ENCODE measurements at places on chromosomes 3 and 15.

DNA sequence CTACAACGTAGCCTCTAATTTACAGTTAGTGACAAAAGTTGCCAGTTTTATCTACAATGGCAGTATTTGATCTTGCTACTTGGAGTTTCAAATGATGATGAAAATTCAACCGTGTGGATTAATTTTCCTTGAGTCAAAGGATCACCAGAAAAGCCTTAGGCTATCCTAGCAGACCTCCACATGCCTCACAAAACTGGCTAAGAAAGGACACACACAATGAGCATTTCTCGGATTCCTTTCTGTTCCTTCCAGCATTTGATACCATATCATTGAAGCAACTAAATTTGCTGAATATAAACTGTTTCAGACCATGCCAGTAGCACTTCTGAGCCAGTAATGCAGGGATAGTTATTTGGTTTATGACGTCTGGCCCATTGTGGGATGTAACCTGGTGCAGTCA lies 587.4 kb upstream of the MDFIC2 start:
- no peak for DNase-seq

DNA sequence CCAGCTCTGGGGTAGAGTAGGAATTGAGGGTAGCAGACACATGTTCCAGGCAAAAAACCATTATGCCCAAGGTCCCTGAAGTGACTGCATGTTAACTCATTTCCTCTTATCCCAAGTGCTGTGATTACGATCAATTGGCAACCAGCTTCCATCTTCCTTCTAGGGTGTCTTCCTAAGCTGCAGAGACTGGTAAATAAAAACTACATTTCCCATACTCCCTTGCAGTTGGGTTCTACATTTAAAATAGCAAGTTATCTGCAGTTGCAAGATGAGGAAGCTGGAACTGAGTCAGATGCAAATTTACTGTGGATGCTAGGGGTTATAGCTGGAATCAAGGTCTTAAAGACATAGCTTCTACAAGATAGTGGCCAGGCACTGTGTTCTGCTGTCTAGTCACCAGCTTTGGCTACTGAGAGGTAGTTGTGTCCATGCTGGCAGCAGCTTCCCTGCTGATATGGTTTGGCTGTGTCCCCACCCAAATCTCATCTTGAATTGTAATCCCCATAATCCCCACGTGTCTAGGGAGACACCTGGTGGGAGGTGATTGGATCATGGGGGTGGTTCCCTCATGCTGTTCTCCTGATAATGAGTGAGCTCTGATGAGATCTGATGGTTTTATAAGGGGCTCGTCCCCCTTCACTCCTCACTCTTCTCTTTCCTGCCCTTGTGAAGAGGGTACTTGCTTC lies 51.3 kb upstream of the FBN1 start:
- no peak for DNase-seq

DNA sequence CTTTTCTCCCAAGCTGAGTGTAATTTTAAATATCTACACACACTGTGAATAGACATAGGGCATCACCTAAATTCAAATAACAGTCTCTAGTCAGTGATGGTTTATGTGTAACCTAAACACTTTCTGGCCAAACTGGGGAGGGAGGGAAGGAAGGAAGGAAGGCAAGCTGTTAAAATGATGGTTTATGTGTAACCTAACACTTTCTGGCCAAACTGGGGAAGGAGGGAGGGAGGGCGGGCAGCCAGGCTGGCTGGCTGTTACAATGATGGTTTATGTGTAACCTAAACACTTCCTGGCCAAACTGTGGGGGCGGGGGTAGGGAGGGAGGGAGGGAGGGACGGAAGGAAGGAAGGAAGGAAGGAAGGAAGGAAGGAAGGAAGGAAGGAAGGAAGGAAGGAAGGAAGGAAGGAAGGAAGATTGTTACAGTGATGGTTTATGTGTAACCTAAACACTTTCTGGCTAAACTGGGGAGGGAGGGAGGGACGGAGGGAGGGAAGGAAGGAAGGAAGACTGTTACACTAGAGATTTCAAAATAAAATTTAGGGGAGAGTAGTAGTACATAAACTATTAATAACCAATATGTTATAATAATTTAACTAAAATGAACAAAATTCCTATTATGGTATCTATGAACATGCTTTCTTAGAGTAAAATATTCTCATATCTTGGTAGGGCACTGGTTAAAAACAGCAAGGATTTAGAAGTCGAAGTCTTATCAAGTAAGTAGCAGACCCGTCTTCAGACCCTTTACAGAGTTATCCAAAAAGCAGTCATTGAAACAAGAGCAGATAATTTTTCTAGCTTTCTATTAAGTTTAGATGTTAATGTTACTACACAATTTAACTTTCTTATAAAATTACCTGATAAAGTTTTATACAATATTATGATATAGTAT lies 148.1 kb downstream of the LMLN start:
- DNase-seq, result no peak

DNA sequence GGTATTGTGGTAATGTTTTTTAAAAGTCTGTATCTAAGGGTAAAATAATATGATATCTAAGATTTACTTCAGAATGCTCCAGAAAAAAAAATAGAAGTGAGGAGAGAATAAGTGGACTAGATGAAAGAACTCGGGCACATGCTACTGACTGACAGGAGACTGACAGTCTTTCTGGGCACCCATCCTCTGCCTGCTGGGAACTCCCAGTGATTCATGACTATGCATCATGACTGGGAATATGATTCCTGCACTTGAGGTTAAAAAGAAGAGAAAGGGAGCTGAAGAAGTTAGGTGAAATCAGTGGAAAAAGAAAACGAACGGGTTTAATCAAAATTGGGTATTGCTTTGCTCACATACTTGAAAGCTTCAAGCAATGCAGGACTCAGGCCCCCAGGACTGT lies 35.7 kb upstream of the SPSB4 start:
- DNase-seq, result no peak

DNA sequence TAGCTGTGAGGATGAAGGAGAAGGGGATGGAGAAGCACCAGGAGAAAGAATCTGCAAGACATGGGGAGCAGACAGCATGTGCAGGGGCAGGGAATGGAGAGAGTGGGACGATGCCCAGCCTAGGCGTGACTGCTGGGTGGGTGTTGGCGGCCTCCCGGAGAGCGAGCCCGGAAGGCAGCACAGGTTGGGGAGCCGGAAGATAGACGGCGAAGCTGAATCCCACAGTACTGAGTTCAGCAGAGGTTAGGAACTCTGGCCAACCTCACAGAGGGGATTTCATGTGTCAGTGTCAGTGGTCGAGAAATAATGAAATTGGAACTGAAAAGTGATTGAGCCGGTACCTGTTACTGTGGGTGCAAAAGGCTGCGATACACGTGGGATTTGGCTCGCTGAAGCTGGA lies 55.2 kb downstream of the PXYLP1 start:
- DNase-seq, result no peak

- no peak for DNase-seq
Measured at GRCh38 chr15:71511796-71512681, 298.3 kb upstream of the NR2E3 start.

DNA sequence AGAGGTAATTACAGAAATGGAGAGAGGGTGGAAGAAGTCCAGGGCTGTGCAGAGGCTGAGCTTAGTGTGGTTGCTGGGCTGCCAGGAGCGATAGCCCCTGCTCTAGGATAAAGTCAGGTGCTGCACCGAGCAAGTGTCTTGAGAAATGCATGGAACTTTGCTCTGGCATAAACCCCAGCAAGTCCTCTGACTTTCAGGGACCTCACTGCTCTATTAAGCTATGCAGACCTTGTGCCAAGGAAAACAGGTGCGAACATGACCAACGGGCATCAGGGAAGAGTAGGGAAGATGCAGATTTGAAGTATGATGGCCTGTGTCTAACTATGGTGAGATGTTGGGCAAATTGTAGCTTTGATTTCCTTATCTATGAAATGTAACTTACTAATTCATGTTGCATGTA lies 416.8 kb downstream of the NR2F2 start:
- no peak for DNase-seq

DNA sequence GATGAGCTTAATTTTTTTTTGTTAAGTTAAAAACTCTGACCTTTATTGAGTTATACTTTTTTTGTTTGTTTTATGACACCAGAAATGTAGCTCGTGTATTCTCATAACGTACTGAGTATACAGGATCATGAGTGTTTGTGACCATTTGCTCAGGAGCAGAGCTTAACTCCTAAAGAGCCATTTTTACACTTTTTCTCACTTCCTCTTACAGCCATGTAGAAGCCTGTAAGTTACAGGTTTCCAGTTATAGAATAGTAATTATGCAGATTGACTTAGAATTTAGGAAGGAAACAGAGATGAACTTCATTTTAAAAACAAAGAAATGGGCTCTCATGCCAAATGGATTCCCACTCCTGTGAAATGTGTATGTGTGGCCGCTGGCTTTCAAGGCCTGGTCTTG lies 151.7 kb downstream of the MCTP2 start:
- no peak for DNase-seq

- DNase-seq, result no peak
Measured at GRCh38 chr3:128818186-128818787, 61.1 kb upstream of the ACAD9 start.

DNA sequence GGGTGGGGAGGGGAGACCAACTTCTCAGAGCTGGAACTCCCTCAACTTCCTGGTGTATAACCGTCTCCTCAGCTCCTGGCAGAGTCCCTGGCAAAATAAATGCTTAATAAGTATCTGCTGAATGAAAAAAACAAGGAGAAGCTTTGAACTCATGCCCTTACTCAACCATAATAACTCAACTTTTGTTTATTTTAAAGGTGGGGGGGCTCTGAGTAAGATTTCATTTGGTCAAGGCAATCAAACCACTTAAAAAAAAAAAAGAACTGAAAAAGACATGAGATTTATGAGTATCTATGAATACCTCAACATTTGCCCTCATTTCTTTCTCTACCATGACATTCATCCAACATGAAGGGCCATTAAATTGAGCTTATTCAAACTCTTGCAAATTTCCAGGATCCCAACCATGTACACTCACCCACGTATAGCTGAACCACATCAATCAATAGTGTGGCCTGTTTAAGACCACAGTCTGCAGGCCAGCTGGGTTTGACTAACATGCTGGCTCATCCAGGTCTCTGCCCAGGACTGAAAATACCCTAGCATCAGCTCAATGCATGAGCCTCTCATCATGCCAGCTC lies 157.9 kb downstream of the FOXP1 start:
- DNase-seq, result no peak

DNA sequence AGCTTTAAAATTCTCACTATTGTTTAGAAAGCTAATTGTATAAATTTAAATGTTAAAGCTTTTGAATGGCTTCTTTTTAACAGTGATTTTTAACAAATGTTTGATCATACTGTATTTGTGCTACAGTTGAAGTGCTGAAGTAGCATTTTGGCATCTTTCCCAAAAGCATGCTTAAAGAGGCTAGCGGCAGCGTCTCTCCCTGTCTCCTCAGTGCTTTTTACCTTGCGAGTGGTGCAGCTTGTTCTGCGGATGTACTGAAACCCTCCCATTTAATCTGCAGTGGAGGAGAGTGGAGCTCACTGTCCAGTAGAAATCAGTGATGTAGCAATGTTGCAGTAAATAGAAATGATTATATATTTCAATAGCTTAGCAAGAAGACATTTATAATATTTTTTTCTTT lies 43.7 kb downstream of the LRRC49 start:
- DNase-seq, result no peak

DNA sequence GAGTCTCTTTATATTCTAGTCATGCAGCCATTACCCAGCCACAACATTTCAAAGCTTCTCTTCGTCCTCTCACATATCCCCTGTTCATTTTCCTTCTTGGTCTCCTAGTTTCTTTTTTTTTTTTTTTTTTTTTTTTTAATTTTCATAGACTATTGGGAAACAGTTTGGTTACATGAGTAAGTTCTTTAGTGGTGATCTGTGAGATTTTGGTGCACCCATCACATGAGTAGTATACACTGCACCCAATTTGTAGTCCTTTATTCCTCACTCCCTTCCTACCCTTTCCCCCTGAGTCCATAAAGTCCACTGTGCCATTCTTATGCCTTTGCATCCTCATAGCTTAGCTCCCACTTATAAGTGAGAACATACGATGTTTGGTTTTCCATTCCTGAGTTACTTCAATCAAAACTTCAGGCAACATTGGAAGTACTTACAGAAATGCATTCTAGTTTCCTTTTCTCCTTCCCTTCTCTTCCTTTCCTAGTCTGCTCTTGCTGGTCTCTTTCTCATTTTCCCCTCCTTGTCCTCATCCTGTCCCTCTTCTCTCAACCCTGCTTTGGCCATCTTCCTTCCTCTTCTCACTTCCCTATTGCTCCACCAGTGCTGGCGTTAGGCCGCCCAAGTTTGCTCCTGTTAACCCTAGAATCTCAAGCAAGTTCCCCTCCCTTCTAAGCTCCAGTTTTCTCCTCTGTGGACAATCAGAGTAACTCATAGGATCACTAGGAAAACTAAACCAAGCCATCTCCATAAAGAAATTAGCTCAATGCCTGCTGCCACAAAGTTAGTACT lies 4.8 kb downstream of the ATP8B4 start:
- DNase-seq, result no peak

- DNase-seq, result no peak
Measured at GRCh38 chr15:39684233-39684632, 98.4 kb downstream of the FSIP1 start.

- DNase-seq, result no peak
Measured at GRCh38 chr15:47769166-47769565, 51.9 kb downstream of the SEMA6D start.

DNA sequence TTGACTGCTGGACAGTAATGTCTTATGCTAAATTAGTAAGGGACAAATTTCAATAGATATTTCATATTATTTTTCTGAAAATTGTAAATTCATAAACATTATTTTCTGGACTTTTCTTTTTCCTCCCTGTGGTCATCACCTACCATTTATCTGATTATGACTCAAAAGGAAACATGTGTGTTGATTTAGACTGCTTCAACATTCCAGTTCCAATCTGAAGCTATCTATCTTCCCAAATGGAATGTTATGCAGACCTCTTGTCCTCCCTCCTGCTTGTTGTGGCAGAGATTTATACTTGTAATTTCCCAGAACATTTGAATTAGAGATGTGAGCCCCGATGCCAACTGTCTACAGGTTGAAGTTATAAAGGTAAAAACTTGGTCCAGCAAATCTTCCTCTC lies 803.4 kb downstream of the TUSC7 start:
- DNase-seq, result no peak
